ENCODE measurements at places on chromosomes 1 and 21. TPM values are rescaled to one million over a fixed set of nuclear protein-coding genes. Genes with fewer than 3 reads are reported as not detected.

DNA sequence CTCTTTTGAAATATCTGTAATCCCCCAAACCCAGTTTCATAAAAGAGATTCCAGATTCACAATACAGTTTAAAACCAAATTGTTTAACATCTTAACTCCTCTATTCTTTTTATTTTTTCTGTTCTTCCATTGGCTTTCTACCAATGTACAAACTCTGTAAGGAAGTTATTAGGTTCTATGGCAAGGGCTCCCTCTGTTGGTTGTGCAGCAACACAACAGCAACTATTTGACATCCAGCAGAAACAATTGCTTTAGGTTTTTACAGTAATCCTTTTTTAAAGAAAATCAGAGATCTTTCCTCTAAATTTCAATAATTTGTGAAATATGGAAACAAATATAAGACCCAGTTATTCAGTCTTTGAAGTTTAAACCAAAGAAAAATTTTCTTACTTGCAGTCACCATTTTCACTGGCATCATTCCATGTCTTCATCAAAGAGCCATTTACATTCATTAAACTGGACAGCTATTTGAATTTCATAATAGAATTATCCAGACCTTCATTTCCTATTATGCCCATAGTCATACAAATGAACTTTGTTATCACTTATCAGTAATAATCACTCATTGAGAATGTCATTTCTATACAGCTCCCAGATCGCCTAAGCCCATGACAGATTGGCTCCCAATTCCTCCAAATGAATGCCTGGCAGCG, 46.5 kb upstream of the RNF11 start:
- DNase-seq, result peak; percentile 69

The THEM5 gene
- polyA plus RNA-seq, result not detected

The RNF186 gene
- not detected for polyA plus RNA-seq

DNA sequence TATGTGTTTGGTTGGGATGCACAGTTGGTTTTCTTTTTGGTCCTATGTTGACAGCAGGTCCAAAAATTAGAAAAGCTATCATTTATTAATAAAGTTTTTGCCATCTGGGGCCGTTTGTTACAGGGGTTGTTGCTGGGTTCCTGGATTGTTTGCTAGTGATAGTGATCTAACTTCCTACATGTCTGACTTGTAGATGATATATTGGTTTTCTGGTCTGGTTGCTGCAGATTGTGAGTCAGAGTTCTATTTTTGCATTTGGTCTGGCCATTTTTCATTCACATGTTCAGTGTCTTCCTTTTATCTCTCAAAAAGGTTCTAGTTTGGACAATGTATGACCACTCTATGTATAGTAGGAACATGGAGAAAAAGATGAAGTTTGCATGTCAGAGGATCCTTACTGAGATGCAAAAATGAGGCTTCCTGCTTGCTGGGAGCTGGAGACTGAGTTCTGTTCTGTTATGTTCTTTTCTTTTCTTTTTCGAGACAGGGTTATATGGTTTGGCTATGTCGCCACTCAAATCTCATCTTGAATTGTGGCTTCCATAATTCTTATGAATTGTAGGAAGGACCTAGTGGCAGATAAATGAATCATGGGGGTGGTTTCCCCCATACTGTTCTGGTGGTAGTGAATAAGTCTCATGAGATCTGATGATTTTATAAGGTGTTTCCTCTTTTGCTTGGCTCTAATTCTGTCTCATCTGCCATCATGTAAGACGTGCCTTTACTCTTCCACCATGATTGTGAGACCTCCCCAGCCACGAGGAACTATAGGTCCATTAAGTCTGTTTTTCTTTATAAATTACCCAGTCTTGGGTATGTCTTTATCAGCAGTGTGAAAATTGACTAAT, 4.2 kb upstream of the NVL start:
- no peak for DNase-seq

The OR2T11 gene
- polyA plus RNA-seq, result not detected

DNA sequence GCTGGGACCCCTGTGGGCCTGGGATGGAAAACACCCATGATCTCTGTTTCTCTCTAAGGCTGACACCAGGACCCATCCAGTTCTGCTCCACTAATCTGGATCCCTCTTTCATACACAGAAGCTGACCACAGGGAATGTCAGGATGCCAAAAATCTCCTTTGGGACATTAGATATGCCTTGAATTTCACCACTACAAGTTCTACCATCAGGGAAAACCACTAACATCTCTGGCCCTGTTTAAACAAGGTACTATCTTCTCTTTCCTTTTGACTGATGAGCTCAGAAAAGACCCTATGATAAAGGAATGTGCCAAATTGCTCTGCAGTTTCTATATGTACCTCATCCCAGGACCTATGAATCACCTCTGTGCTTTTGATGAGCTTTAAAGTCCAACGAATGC, 10.2 kb upstream of the PLXNA2 start:
- DNase-seq, result peak; percentile 72

GRCh38 chr21:17105932-17106331, 406.9 kb upstream of the CXADR start:
- no peak for DNase-seq

The CR1L gene
- polyA plus RNA-seq, result not detected

DNA sequence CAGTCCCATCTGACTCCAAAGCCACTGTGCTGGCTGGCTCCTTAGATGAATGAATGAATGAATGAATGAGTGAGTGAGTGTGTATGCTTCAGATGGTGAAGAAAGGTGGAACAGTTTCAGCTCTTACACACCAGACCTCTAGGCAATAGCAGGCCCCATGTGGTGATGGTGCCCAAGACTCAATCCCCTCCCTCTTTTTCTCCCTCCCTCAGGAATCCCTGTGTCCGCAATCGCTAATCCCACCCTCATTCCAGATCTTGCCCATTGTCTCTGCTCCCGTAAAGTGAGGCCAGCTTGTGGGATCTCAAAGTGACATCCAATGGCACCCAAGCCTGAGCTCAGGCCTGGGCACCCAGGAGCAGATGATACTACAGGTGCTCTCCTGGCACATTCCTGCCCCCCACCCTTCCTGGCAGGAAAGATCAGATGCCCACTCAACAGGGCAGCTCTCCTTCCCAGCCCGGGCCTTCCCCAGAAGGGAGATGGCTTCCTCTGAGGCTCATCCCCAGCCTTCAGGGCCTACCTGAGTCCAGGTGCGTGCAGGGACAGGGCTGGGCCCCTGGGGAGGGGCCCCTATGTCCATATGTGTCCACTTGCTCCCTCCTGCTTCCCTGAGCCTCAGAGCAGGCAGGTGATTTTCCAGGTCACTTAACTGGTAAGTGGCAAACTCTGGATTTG, 106.4 kb downstream of the HMGB4 start:
- DNase-seq, result no peak

DNA sequence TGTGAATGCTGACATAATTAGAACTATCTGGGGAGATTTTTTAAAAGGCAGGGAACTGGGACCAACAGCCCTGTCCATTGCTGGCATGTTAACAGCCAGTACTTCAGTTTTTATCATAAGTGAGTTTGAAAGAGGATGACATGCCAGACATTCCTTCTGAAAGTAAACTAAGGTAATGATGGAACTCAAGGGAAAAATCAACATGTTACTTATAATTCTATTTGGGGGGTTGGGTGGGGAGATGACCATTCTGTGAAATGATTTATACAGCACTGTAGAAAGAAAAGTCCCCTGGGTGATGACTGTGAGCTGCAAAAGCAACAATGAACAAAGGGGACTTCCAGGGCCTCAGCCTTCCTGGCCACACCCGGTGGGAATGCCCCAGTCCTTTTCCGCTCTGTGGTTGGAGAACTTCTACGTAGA, 5.4 kb upstream of the LAMC2 start:
- DNase-seq, result peak; percentile 12

DNA sequence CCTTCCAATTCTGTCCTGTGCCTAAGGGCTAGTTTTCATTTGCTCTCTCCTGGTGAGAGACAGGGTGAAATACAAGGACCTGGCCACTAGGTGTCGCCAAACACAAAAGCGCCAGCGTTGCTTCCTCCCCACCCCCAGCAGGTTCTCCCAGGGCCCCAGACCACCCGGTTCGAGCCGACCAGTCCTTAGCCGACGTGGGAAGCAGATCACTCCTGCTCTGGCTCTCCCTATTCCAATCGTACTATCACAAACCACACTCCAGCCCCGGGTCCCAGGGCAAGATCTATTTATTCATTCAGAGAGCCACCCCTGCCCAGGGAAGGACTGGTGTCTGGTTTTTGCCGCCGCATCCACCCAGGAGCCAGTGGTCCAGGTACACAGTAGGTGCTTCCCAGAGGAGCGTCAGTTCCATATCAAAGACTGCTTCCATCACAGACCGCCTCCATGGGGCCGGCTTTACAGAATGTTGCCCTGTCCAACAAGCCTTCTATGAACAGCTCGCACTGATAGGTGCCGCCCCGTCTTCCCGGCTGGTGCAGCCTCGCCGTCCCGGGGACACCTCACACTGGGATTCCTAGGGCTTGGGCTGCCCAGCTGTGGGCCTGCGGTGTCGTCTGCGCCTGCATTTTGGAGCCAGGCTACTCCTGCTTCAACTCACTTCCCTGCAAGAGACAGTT, 35.0 kb downstream of the CTNNBIP1 start:
- DNase-seq, result peak; percentile 90

DNA sequence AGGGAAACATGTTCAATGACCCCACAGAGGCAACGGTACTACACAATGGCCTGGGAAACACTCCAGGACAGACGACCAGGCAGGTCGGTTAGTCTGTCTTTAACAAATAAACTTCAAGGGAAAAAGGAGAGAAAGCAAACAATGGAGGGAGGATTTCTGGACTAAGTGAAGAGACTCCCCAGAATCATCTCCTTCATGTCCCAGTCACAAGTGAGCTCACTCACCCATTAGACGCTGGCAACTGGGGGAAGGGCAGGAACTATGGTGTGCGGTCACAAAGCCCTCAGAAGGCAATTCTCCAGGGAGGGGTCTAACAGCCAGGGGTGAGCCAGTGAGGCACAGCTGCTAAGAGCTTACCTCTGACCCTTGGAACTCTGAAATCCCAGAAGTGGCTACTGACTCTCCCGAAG, 55.7 kb upstream of the NADK start:
- DNase-seq, result no peak

The FAAH gene
- 20.2 TPM for polyA plus RNA-seq

The DAB1 gene
- polyA plus RNA-seq, result 32.5 TPM

The C4BPA gene
- polyA plus RNA-seq, result not detected

DNA sequence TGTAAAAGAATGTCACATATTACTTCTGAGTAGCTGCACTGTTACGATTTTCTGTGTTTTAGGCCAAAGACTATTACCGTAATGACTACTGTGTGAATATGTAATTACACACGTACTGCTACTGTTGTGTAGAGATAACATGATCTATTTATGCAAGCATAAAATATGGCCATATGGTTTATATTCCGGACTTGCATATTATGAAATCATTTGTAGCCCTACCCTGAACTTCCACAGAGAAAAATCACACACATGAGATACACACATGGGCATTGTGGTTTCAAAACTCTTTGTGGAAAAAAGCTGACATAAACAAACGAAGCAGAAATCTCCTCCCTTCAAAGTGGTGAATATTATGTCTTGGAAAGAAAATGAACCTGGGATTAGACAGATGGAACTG, 373.0 kb upstream of the ADAMTS5 start:
- peak; percentile 15 for DNase-seq

The SYNJ1 gene
- 5.9 TPM for polyA plus RNA-seq

- no peak for DNase-seq
Observed at GRCh38 chr1:112981426-112981825, 25.4 kb upstream of the SLC16A1 start.

DNA sequence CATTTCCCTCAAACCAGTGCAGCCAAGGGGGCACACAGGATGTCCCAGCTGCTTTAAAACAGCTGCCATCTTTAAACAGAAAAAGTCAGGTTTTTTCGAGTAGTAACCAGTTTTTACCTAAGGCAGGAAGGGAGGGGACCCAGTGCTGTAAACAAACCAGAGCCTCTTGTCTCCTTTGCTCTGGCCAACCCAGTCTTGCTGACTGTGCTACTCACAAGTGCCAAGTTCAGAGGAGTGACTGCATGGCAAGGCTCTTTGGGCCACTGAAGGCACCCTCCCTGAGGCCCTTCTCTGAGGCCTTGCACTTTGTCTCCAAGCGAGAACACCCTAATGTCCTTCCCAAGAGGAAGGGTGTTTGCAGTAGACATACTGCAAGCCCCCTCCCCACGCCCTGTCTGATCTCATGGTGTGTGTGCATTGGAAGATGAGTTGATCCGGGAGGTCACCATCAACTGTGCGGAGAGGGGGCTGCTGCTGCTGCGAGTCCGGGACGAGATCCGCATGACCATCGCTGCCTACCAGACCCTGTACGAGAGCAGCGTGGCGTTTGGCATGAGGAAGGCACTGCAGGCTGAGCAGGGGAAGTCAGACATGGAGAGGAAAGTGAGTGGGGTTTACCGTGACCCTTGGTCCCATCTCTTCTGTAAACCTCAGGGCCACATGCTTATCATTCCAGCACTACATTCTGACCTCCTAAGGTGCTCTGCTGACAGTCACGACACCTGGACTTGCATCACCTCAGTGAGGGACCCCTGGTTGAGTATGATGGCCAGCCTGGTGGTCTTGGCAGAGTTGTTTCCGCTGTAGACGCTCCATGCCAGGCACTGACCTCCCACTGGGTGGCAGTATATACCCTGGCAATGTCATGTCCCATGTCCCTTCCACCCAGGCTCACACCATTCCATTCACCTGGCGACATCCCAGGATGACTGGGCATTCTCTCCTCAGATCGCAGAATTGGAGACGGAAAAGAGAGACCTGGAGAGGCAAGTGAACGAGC, 4.7 kb downstream of the DNALI1 start:
- DNase-seq, result peak; percentile 36

The ZMYM4 gene
- polyA plus RNA-seq, result 27.9 TPM

GRCh38 chr1:27689423-27690173, 17.6 kb upstream of the IFI6 start:
- DNase-seq, result no peak

- DNase-seq, result no peak
Observed at GRCh38 chr1:6098303-6099215, 52.9 kb downstream of the KCNAB2 start.

DNA sequence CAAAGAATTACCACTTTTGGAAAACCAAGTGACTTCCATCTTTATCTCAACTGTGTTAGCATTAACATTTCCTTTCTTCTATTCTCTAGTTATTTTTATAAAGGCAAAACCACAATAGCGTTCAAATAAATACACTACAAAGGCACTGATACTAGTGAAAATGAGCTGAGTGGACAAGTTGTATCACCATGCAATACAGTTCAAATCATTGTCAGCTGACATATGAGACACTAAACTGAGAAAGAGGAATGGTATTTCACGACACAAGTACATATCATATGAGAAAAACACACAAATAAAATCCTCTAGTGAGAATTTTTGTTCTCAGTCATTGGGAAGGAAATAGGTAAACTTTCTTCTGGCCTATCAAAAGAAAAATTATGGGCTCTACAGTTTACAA, 26.2 kb downstream of the ENAH start:
- no peak for DNase-seq

DNA sequence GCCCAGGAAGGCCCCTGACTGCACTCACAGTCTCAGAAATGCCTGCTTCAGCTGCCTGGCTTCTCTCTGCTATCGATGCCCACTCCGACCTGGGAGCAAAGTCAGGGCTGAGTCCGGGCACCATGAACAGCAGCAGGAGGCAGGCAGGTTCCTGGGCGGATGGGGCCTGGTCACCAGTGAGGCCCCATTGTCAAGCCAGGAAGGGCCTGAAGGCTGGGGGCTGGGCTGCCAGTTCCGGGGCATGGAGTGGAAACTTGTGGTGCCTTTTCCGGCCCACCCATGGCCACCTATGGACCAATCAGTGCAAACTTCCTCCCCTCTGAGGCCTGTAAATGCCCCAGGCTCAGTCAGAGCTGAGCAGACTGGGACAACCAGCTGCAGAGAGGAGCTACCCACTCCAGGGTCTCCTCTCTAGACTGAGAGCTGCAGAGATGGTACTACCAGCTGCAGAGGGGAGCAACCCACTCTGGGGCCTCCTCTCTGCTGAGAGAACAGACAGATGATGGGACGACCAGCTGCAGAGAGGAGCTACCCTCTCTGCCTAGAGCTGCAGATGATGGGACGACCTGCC, 286.5 kb downstream of the SMYD3 start:
- DNase-seq, result no peak
